Gastrocnemius medialis (tissue), 4 donors: ENCODE measurements at places on chromosomes 16 and 17.

- DNase-seq = no peak
These were observed 82.3 kb downstream of the NT5M start for GRCh38 chr17:17385491-17385890.

DNA sequence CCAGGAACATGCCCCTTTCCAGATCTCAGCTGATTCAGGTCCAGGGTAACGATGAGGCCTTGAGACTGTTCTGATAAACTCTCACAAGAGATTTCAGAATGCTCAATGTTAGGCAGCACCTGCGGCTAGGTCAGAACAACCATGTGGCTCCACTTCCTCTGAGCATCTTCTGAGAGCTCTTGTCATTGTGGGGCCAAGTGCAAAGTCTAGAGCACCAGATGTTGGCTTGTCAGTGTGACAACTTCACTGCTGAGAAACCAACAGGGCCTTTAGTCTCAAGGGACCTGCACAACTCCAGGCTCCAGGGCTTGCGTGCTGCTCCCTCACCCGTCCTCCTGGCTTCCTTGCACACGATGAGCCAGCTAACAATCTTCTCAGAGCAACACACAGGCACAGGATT is 29.0 kb downstream of the FCSK start:
- DNase-seq = no peak

- DNase-seq = peak; percentile 44
These were observed 1.1 kb downstream of the MPP2 start for GRCh38 chr17:43905985-43906852.

- DNase-seq = no peak
These were observed 17.1 kb downstream of the ZNF768 start for GRCh38 chr16:30509081-30509765.

- DNase-seq = no peak
These were observed 73.0 kb downstream of the OR1D5 start for GRCh38 chr17:2990396-2990795.
